ENCODE measurements at places on chromosomes 2 and 18.

- no peak for DNase-seq
Observed at GRCh38 chr2:166539340-166540162, 45.5 kb upstream of the SCN7A start.

GRCh38 chr18:56240405-56240804, 398.0 kb downstream of the TXNL1 start:
- no peak for DNase-seq

GRCh38 chr2:10229462-10230099, 73.1 kb upstream of the HPCAL1 start:
- DNase-seq, result no peak

DNA sequence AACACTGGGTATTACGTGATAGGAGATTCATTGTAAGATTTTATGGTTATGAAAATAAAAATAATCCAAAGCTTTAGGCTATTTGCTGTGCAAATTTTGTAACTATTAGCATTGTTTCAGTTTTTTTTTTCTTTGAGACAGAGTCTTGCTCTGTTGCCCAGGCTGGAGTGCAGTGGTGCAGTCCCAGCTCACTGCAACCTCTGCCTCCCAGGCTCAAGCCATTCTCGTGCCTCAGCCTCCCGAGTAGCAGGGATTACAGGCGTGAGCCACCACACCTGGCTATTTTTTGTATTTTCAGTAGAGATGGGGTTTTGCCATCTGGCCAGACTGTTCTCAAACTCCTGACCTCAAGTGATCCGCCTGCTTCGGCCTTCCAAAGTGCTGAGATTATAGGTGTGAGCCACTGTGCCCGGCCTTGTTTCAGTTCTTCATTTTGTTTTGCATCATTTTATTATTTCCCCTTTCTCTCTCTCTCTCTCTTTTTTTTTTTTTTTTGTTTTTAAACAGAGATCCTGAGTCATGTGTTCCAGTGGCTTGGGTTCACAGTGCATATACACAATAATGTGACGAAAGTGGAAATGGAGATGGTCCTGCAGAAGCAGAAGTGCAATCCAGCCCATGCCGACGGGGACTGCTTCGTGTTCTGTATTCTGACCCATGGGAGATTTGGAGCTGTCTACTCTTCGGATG, 25.8 kb downstream of the CASP10 start:
- no peak for DNase-seq

GRCh38 chr18:52652391-52652790, 312.4 kb downstream of the DCC start:
- DNase-seq, result no peak

DNA sequence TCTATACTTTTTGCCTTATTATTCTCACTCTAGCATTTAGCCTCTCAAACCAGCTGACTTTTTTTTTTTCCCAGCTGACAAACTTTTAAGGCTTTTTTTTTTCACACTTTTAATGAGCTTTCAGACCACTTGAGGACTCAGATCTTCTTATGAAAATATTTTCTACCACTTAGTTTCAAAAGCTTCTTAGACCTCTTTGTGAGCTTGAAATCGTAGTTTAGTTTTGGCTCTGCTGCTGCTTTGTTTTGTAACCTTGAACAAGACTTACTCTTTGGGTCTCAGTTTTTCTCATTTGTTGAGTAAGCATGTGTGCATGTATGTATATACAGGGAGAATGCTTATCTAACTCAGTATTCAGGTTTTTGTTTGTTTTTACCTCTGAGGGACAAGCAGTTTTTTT, 3.5 kb downstream of the NBEAL1 start:
- DNase-seq, result no peak

- no peak for DNase-seq
Observed at GRCh38 chr2:37705191-37705590, 33.7 kb upstream of the CDC42EP3 start.

DNA sequence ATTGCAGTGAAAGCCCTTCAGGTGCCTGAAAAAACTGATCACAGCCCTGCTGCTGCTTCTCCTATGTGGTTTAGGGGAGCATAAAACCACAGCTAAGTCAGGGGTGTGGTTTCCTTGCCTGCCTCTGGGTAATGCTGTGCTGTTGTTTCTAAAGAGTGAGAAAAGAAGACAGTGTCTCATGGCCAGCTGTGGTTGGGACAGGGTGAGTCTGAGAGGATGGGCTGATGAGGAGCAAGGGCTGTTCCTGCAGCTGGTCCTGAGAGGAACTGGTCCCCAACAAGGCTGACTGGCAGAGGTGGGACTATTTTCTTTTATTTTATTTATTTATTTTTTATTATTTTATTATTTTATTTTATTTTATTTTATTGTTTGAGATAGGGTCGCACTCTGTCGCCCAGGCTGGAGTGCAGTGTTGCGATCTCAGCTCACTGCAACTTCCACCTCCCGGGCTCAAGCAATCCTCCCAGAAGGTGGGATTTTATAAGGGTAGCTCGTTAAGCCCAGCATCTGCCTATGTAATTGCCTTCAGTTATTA, 236.7 kb downstream of the FHOD3 start:
- no peak for DNase-seq

DNA sequence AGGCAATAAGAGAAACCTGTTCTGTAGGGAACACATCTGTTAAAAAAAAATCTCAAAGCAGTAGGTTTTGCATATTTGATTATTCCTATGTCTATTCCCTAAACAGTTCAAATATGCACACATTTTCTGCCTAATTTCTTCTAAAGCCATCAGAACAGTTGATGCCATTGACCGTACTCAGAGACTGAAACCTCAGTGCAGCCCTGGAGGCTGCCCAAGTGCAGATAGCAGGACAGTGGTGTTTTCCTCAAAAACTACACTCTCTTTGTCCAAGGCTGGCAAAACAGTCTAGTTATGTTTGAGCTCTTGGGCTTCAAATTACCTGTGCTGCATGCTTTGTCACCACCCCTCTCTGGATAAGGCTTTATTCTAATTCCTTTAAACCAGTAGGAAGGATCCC, 23.3 kb upstream of the NFE2L2 start:
- no peak for DNase-seq

GRCh38 chr2:136932700-136933099, 167.4 kb downstream of the THSD7B start:
- DNase-seq, result no peak

- DNase-seq, result no peak
Observed at GRCh38 chr2:144403933-144404332, 116.0 kb downstream of the ZEB2 start.

GRCh38 chr2:129233751-129234406, 745.6 kb upstream of the RAB6C start:
- no peak for DNase-seq

Measured in stimulated activated CD8-positive, alpha-beta memory T cell treated with anti-CD3 and anti-CD28 coated beads, Interleukin-4, amount 100 ng/mL, for 24 hours (primary cell).